Endothelial cell of umbilical vein (primary cell): ENCODE measurements at places on chromosomes 12 and 14. TPM values are rescaled to one million over a fixed set of nuclear protein-coding genes. Genes with fewer than 3 reads are reported as not detected.
A peak's percentile ranks its signal among the peaks of the same experiment; 100 is the strongest.

Gene RIMBP2
- total RNA-seq = not detected in 2 replicates

GRCh38 chr14:76926521-76927251, 100.5 kb downstream of the LRRC74A start:
- H3K4me1 ChIP-seq = no peaks in the 10 kb centered on the region
- H3K36me3 ChIP-seq = no peaks in the 10 kb centered on the region
- H3K27me3 ChIP-seq = no peaks in the 10 kb centered on the region
- no peak overlapping the region for H3K4me3 ChIP-seq

GRCh38 chr12:113788020-113788856, 177.9 kb downstream of the RBM19 start:
- H3K27ac ChIP-seq = no peak overlapping the region
- H3K27me3 ChIP-seq = peaks cover 3% of the 10 kb centered on the region
- no peaks in the 10 kb centered on the region for H3K36me3 ChIP-seq
- no peaks in the 10 kb centered on the region for H3K4me1 ChIP-seq

Gene FKBP3
- total RNA-seq = 88.2 and 92.9 TPM in 2 replicates

- H3K4me3 ChIP-seq = no peak overlapping the region
- H3K36me3 ChIP-seq = no peaks in the 10 kb centered on the region
- H3K4me1 ChIP-seq = peaks cover 42% of the 10 kb centered on the region
- peak overlapping the region; percentile 59 for H3K27ac ChIP-seq
- DNase-seq = peak; percentile 30
Measured at GRCh38 chr12:13094367-13094766, 9.1 kb downstream of the GSG1 start.

GRCh38 chr12:118103601-118104382, at the start of gene VSIG10:
Gene VSIG10 (minus strand): TSS chr12:118104011. CDS start chr12:118103671, 340 bp downstream.
- peak within 1 kb of the TSS; percentile 61 for H3K27ac ChIP-seq
- H3K27me3 ChIP-seq = no peaks in the 10 kb centered on the region
- H3K4me1 ChIP-seq = peaks cover 11% of the 10 kb centered on the region
- DNase-seq = peak; percentile 74
- H3K36me3 ChIP-seq = no peaks in the 10 kb centered on the region

Gene TAS2R8
- total RNA-seq = not detected in 2 replicates

Gene CEBPE
- total RNA-seq = not detected in 2 replicates

Gene SLC6A13
- not detected in 2 replicates for total RNA-seq

- no peak overlapping the region for H3K27ac ChIP-seq
- H3K36me3 ChIP-seq = no peaks in the 10 kb centered on the region
- H3K4me3 ChIP-seq = no peak overlapping the region
- no peaks in the 10 kb centered on the region for H3K27me3 ChIP-seq
Measured at GRCh38 chr12:52531566-52532300, 11.5 kb upstream of the KRT5 start.

GRCh38 chr12:13816394-13816793, 165.0 kb downstream of the GRIN2B start:
- H3K27ac ChIP-seq = no peak overlapping the region
- H3K4me3 ChIP-seq = no peak overlapping the region
- no peaks in the 10 kb centered on the region for H3K27me3 ChIP-seq

Gene NELL2
- total RNA-seq = 0.49 and 0.62 TPM in 2 replicates

DNA sequence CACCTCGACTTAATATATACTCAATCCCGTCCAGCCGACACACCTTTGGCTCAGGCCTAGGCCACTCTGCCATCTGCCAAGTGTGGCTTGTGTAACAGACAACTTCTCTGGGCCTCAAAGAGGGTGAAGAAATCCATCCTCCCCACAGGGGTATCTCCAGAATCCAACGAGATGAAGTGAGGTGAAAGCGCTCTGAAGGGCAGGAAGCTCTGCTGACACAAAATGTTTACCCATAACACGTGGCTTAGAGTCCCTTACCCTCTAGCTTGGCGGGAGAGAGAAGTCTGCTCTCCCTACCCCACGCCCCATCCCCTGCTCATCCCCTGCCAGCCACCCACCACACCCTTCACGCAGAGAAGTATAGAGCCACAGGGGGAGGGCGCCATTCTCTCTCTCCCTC, 13.0 kb downstream of the ZBTB39 start:
- no peak for DNase-seq
- peaks cover 2% of the 10 kb centered on the region for H3K27me3 ChIP-seq
- H3K4me1 ChIP-seq = peaks cover 21% of the 10 kb centered on the region
- H3K36me3 ChIP-seq = no peaks in the 10 kb centered on the region

Gene SCN8A
- 20.2 and 20.4 TPM in 2 replicates for total RNA-seq

DNA sequence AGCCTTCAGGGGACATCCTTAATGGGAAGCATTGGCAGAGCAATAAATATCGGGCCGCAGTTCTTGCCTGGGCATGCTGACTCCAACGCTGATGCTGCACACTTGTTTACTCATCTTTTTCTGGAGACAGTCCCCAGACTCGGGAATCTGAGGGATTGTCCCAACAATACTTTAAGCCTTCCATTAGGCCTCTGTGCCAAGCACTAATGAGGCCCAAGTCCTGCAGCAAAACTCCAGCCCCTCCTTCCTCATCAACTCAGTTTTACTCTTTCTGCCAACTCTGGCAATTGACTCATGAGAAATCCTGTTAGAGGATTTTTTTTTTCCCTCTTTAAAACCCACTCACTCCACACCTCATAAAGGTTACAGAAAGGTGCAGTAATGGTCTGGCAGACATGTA, 233.4 kb upstream of the PELI2 start:
- DNase-seq = no peak
- H3K4me1 ChIP-seq = no peaks in the 10 kb centered on the region
- H3K27ac ChIP-seq = no peak overlapping the region
- no peak overlapping the region for H3K4me3 ChIP-seq

- no peaks in the 10 kb centered on the region for H3K4me1 ChIP-seq
- no peak overlapping the region for H3K27ac ChIP-seq
- H3K4me3 ChIP-seq = no peak overlapping the region
- H3K27me3 ChIP-seq = no peaks in the 10 kb centered on the region
- no peaks in the 10 kb centered on the region for H3K36me3 ChIP-seq
Measured at GRCh38 chr14:87840906-87841305, 152.1 kb downstream of the GALC start.

Gene TSPAN11
- total RNA-seq = 3.9 and 4.5 TPM in 2 replicates

- H3K36me3 ChIP-seq = no peaks in the 10 kb centered on the region
- H3K27me3 ChIP-seq = peaks cover 5% of the 10 kb centered on the region
- no peak overlapping the region for H3K27ac ChIP-seq
- no peak overlapping the region for H3K4me3 ChIP-seq
- no peaks in the 10 kb centered on the region for H3K4me1 ChIP-seq
Measured at GRCh38 chr14:58660407-58660806, 22.6 kb downstream of the DACT1 start.

Gene P3H3
- 76.5 and 92.6 TPM in 2 replicates for total RNA-seq

Gene PIK3C2G
- not detected in 2 replicates for total RNA-seq

Gene KCNMB4
- total RNA-seq = 0.97 and 2.1 TPM in 2 replicates

- no peak overlapping the region for H3K4me3 ChIP-seq
- no peak for DNase-seq
- no peaks in the 10 kb centered on the region for H3K36me3 ChIP-seq
- H3K4me1 ChIP-seq = peaks cover 6% of the 10 kb centered on the region
- H3K27me3 ChIP-seq = no peaks in the 10 kb centered on the region
Measured at GRCh38 chr12:39375206-39375808, 67.6 kb downstream of the KIF21A start.

DNA sequence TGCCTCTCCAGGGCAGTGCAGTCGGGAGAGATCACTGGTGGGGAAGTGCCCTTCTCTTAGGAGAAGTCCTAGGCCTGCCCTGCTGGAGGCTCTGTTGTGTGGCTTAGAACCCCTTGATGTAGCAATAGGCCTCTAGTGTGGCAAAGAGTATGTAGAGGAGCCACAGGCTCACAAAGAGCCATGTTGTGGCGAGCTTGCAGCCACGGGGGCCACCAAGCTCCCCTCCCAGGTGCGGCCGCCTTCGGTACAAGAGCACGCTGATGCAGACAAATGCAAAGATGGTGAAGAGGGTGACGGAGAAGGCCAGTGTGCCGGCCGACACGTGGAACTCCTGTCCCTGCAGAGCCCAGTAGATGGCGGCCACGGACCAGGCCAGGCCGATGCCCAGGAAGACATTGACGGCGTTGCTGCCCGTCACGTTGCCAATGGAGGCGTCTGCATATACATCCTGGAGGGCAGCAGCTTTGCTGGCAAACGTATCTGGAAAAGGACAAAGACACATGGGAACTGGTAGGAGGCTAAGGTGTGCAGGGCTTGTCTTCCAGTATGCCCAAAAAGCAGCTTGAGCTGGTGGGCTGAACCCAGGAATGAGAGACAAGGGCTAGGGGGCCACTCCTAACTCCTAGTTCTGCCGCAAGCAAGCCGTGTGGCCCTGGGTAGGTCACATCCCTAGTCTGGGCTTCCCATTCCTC, 142.8 kb downstream of the SLC8A3 start:
- no peak overlapping the region for H3K4me3 ChIP-seq
- H3K27ac ChIP-seq = no peak overlapping the region
- no peaks in the 10 kb centered on the region for H3K36me3 ChIP-seq
- DNase-seq = peak; percentile 56
- H3K4me1 ChIP-seq = no peaks in the 10 kb centered on the region

Gene TEX52
- total RNA-seq = not detected in 2 replicates

Gene ATXN3
- 28.1 and 30.2 TPM in 2 replicates for total RNA-seq

DNA sequence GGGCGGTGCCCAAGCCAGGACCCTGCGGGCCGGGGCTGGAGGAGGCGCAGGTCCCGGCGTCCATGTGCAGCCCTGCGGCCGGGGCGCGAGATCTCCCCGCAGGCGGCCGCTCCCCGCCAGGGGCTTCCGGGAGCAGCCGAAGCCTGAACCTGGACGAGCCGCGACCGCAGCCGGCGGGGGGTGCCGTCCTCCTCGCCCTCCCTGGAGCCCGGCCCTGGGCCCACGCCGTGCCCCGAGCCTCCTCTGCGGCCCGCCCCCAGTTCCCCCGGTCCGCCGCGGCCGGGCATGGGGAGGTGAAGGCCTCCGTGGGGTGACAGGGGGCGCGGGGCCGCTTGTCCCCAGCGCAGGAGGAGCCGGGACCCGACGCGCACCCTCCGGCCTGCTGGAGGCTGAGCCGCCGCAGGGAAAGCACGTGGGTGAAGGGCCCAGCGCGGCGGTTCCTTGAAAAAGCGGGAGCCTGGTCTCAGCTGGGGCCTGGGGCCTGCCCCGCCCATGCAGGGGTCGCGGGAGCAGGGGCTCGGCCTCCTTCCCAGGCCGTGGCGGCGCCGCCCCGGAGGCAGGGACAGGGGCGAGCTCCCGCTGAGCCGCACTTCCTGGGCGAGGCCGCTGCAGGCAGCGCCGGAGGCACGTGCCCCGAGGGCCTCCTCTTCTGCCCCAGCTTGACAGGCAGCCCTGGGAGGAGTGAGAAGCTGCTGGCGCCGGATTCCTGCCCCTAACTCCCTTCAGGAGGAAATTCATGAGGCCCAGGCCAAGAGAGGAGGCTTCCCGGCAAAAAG, 55.6 kb upstream of the PPP2R5C start:
- no peak overlapping the region for H3K27ac ChIP-seq
- no peaks in the 10 kb centered on the region for H3K36me3 ChIP-seq
- no peaks in the 10 kb centered on the region for H3K4me1 ChIP-seq
- DNase-seq = no peak
- H3K27me3 ChIP-seq = peaks cover 46% of the 10 kb centered on the region

Gene RPS6KA5
- 5.4 and 8.8 TPM in 2 replicates for total RNA-seq
